ENCODE measurements at places on chromosomes 6 and 20.

DNA sequence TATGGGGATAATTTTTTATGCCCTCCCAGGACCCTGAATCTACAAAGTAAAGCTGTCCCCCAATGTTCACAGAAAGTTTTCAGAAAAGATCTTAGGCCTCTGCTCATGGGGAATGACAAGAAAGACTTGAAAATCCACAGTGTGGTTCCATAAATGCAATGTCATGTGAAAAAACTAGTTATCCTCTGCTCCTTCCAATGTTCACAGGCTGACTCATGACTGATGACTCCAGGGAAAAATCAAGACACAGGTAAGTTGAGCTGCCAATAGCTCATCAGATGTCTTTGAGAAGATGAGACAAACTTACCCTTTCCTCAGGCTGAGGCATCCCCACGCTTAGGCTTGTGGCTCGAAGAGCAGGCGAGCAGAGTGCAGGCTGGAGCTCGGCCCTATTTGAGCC, 14.8 kb upstream of the BCLAF1 start:
- no peak for DNase-seq
- no peaks in the 10 kb centered on the region for H3K27me3 ChIP-seq
- H3K36me3 ChIP-seq = no peaks in the 10 kb centered on the region
- H3K27ac ChIP-seq = no peak overlapping the region
- H3K4me1 ChIP-seq = no peaks in the 10 kb centered on the region

- H3K36me3 ChIP-seq = no peaks in the 10 kb centered on the region
- DNase-seq = no peak
- H3K4me1 ChIP-seq = no peaks in the 10 kb centered on the region
- no peak overlapping the region for H3K27ac ChIP-seq
- H3K4me3 ChIP-seq = no peak overlapping the region
Observed at GRCh38 chr6:106056060-106056745, 29.9 kb upstream of the PRDM1 start.

- H3K27ac ChIP-seq = no peak overlapping the region
- H3K36me3 ChIP-seq = no peaks in the 10 kb centered on the region
- H3K4me3 ChIP-seq = no peak overlapping the region
- no peaks in the 10 kb centered on the region for H3K27me3 ChIP-seq
- no peaks in the 10 kb centered on the region for H3K4me1 ChIP-seq
- no peak for DNase-seq
Observed at GRCh38 chr6:121971931-121972335, 427.5 kb upstream of the HSF2 start.

DNA sequence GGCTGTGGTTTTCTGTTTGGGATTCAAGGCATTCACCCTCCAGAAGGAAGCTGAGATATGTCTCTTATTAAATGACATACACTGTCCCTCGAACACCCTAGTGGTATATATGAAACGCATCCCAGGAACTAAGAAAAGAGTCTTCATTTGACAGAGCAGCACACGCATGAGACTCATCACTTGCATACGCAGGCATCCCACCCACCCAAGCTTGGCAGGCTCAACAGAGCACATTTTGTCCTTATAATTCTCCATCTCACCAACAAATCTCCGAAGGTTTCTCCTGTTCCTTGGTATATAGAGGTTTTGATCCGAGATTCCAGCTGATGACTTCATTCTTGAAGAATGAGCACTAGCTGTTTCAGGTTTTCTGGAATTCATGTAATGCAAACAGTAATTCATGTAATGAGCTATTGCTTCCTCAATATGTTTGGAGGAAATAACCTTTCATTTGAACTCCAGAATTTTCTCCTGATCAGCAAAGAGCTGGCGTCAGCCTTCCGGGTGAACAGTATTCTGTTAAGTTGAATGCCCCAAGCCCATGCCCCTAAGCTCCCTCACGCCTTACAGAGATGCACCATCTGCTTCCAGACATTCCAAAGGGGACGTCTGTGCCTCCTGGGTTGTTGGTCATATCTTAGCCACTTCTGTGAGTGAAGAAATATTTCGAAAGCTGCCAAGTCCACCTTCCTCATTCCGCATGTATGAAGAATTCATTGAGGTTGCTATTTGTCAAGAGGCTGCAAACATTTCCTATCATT, 66.0 kb upstream of the CDH4 start:
- H3K27ac ChIP-seq = no peak overlapping the region
- no peaks in the 10 kb centered on the region for H3K4me1 ChIP-seq
- H3K36me3 ChIP-seq = no peaks in the 10 kb centered on the region
- H3K27me3 ChIP-seq = no peaks in the 10 kb centered on the region

GRCh38 chr6:37451441-37452193, 18.6 kb downstream of the CMTR1 start:
- no peak for DNase-seq
- peaks cover 11% of the 10 kb centered on the region for H3K36me3 ChIP-seq
- peaks cover 4% of the 10 kb centered on the region for H3K4me1 ChIP-seq
- H3K27me3 ChIP-seq = no peaks in the 10 kb centered on the region

DNA sequence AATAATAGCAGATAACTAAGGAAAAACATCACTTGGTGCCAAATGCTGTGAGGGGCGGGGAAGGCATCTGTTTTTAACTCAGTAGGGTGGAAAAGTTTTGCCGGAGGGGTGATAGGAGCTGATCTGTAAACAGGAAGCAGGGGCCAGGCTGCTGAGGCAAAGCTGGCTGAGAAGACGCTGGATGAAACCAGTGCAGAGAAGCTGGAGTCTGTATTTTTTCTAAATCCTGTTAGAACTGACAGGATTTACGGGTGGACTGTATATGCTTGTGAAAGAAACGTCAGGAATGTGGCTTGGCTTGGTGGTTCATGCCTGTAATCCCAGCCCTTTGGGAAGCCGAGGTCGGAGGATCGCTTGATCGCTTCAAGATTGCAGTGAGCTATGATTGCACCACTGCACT, 5.6 kb downstream of the PCMTD2 start:
- H3K36me3 ChIP-seq = peaks cover 2% of the 10 kb centered on the region
- peaks cover 12% of the 10 kb centered on the region for H3K4me1 ChIP-seq
- peak; percentile 89 for DNase-seq

DNA sequence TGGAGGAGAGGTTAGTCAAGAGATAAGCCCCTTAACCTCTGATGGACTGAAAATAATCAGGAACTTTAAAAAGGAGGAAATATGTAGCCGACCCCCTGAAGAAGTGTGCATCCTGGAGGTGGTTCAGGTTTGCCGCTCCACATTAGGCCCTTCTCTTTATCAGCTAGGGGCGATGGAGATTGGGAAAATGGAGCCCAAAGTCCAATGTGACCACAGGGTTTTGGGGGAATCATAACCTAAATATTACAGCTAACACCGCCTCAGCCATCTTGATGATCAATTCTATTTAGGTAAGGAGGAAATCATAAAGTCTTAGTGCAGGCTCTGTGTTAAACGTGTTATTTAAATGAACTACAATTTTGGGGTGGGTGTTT, 1.2 kb downstream of the OGFRL1 start:
- no peaks in the 10 kb centered on the region for H3K36me3 ChIP-seq
- no peak overlapping the region for H3K27ac ChIP-seq
- H3K4me1 ChIP-seq = peaks cover 32% of the 10 kb centered on the region
- DNase-seq = no peak
- H3K4me3 ChIP-seq = peak overlapping the region; percentile 71

GRCh38 chr20:9516234-9516871, 2.0 kb downstream of the LAMP5 start:
- peaks cover 5% of the 10 kb centered on the region for H3K4me1 ChIP-seq
- no peak overlapping the region for H3K27ac ChIP-seq
- H3K4me3 ChIP-seq = no peak overlapping the region
- H3K27me3 ChIP-seq = peaks cover 55% of the 10 kb centered on the region
- no peaks in the 10 kb centered on the region for H3K36me3 ChIP-seq

DNA sequence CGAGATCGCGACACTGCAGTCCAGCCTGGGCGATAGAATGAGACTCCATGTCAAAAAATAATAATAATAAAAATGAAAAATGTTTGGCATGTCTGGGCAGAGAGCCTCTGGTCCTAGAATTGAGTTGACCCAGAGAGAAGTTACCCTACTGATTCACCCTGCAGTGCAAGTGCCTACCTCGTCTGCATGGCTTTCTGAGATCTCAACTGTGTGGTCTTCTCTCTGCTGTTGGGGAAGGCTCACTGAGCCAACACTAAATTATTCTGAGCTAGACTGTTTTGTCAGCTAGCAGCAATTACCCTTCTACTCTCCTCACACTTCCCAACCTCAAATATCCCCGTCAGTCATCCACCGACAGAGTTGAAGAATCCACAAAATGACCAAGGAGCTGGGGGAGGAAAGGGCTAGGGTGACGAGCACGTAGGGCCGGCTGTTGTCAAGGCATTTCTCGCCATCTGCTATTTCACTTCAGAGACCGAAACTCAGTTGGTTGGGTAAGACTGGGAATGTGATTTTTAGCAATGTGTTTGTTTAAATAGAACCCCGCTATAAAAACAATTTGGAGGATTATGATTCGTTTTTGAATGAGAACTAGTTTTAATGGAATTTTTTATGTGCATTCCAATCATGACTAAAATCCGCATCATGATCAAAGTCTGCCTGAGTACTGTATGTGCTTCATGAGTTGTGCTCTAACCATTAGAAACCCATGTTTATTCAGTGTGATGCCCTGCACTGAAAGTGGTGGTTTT, 9.4 kb downstream of the MAS1 start:
- no peaks in the 10 kb centered on the region for H3K27me3 ChIP-seq
- DNase-seq = no peak
- no peaks in the 10 kb centered on the region for H3K4me1 ChIP-seq
- H3K4me3 ChIP-seq = no peak overlapping the region
- no peaks in the 10 kb centered on the region for H3K36me3 ChIP-seq

DNA sequence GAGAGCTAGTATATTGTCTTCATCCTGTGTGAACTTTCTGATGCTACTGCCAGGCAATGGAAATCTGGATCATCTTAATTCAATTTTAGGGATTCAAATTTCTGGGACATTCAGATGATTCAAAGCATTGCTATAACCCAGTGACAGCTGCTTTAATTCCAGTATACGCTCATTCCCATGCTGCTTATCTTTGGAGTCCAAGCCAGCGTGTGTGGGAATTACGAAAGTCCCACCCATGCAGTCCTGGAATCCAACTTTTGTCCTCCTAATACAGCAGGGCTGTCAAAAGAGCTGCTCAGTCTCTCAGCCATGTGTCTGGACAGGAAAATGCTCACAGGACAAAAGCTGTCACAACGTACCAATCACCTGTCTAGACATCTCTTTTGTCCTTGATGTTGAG, 219.8 kb downstream of the LAMA2 start:
- H3K4me3 ChIP-seq = no peak overlapping the region
- H3K27me3 ChIP-seq = no peaks in the 10 kb centered on the region
- no peak overlapping the region for H3K27ac ChIP-seq
- DNase-seq = no peak

DNA sequence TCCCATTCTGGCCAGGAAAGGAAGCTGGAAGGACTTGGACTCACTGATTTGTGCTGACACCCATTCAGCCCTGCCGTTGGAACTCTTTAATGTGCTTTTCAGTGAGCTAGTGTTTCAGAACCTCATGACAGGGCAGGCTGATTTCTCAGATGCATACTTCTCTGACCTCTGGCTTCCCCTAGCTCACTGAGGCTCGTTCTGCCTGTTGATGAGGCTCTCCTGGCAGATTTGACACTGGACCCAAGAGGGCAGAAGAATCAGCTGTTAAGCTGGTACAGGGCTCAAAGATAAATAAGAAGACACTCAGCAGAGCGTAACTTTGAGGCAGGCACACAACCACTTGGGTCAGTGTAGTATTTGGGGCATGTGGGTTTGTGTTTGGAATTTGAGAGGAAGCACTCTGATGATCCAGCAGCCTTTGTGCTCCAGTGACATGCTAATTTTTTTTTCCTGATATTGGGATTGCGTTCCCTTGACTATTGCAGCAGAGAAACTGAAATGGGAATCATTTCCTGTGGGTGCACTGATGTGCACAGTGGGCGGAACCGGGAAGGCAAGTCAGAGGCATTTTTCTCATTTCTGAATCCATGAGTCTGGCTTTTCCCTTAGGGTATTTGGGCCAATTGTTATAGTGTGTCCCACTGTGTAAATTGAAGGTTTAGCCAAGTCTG, 80.2 kb downstream of the CARMIL1 start:
- H3K27me3 ChIP-seq = no peaks in the 10 kb centered on the region
- no peak overlapping the region for H3K27ac ChIP-seq
- no peak for DNase-seq
- no peaks in the 10 kb centered on the region for H3K36me3 ChIP-seq

- H3K27me3 ChIP-seq = no peaks in the 10 kb centered on the region
- no peak overlapping the region for H3K4me3 ChIP-seq
- no peaks in the 10 kb centered on the region for H3K4me1 ChIP-seq
- H3K27ac ChIP-seq = no peak overlapping the region
Observed at GRCh38 chr6:6971369-6971768, 136.4 kb upstream of the RREB1 start.

All from endothelial cell of umbilical vein (primary cell).